ENCODE measurements at places on chromosomes 16 and 17.

DNA sequence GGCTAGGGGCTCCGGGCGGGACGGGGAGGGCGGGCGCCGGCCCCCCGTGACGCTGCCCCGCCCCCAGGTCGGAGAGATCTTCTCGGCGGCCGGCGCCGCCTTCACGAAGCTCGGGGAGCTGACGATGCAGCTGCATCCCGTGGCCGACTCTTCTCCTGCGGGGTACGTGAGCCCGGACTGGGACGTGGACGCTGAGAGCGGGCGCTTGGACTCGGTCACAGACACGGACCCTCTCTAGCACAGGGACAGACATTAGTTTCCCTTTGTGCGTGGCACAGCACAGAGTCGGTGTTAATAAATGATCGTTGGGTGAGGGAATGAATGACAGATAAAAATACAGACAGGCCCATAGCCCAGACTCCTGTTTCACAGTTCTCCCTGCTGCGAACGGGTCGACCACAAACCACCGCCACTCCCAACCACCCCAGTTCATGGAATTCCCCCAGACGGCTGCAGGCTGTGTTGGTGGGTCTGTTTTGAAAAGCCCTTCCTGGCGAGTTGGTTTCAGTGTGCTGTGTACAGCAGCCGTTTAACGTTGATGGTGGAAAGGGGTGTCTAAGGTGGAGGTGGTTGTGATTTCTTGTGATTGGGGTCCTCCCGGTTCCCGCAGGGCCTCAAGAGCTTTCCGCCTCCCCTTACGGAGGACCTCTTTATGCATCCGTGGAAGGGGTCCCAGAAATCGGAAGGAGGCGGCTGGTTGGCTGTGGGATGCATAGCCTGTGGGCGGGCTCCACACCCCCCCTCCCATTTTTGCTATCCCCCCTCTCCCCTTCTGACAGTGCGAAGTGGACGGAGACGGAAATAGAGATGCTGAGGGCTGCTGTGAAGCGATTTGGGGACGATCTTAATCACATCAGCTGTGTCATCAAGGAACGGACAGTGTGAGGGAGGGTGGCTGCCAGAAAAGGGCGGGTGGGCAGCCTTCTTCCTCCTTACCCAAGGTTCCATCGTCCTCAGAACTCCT lies 2.9 kb downstream of the RNASEK start:
- DNase-seq: no peak

- DNase-seq: peak; percentile 66
These were observed 27.2 kb upstream of the C16orf95 start for GRCh38 chr16:87344165-87344930.

DNA sequence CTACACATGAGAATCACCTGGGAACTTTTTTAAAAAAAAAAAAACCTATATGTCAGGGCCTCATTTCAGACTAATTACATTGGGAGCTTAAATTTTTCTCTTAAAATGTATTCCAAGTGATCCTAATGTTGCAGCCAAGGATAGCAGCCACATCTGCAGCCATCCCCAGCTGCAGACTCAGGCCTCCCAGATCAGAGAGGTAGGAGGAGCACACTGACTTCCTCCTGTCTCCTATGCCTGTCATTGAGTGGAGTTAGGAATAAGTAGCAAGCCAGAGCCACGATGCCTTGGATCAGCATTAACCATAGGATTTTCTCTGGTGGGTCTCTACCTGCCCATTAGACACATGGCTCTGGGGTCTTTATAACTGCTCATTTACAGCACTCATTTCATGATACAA lies 463.5 kb downstream of the HS3ST4 start:
- DNase-seq: no peak

DNA sequence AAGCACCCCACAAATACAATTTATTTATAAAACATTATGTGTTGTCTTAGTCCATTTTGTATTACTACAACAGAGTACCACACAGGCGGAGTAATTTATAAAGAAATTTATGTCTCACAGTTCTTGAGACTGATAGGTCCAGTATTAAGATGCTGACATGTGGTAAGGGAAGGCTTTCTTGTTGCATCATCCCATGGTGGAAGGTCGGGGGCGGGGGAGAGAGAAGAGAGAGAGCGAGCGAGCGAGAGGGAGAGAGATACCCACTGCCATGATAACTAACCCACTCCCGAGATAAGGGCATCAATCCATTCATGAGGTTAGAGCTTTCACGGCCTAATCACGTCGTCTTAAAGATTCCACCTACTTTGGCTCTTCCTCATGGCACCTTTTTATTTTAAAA lies 117.8 kb downstream of the KCNJ12 start:
- no peak for DNase-seq

Measured in H7 (cell line).